Gastroesophageal sphincter (tissue), 4 donors: ENCODE measurements at places on chromosomes 6 and 20. TPM values are rescaled to one million over a fixed set of nuclear protein-coding genes. Genes with fewer than 3 reads are reported as not detected.

DNA sequence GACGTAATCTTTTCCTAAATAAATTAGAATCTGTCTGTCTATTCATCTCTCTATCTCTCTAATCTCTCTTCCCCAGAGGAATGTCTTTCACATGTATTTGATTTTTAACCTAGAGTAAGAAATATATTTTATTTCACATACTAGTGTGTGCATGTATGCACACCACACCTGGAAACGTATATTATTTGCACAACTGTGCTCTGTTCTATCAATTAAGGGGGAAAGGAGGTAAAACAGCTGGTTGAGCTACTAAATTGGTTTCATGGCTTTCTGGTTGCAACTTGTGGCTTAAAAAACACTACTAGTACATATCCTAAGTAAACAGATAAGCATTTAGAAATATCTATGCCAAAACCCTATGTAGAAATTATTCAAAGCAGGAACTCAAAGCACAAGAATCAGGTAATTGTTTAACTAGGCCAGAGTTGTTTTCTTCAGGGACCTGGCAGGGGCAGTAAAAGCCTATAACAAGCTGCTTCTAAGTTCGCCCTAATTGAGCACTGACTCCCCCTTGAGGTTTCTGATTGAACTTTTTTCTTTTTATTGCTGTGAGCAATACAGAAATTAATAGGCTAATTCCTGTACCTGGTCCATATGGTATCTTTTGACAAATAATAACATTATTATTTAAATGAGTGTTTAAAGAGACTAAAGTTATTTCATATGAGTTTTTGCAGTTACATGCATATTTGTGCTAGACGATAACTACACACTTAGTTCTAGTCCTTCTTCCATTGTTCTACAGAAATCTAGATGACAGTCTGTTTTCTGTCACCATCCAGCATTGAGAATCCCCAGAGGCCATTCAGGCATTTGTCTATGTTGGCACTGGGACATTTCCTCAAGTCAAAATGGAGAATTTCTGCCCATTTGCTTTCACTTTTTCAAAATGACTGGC lies 88.6 kb downstream of the MCHR2 start:
- no peak for ATAC-seq

- peak; percentile 44 for ATAC-seq
These were observed 42.6 kb upstream of the NXT1 start for GRCh38 chr20:23308024-23308423.

JPH2 gene
- total RNA-seq, result 216 TPM

GNMT gene
- 2.6 TPM for total RNA-seq

IPCEF1 gene
- total RNA-seq, result 7.3 TPM
